ENCODE measurements at places on chromosomes 2 and 18.

GRCh38 chr2:153476816-153477635, 1.5 kb downstream of the RPRM start:
- DNase-seq: peak; percentile 52

DNA sequence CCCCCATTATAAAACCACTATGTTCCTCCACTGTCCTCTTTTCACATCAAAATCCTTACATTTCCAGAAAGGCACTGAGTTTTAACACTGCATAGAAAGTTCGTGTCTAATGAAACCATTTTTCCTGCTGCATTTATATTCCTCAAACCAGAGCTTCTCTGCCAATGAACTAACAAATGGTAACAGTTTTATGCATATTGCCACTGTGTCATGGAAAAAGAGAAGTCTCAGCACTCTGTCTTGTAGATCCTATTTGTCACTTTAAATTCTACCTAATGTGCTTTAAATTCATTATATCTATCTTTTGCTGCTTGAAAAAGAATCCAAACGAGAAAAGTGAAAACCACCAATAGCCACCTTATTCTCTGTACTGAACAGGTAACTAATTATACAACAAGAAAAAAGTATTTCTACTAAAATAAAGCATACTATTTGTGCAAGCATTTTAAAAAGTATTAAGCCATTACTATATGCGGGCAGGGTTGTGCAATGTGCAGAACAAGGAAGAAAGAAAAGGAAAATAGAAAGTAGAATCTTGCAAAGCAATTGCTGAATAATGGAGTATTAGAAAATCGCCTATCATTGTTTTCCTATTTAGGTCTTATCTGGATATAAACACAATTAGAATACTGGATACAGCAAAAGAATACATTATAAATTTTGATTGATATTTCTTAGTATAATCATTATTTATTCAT, 328.9 kb downstream of the ZEB2 start:
- no peak for DNase-seq

DNA sequence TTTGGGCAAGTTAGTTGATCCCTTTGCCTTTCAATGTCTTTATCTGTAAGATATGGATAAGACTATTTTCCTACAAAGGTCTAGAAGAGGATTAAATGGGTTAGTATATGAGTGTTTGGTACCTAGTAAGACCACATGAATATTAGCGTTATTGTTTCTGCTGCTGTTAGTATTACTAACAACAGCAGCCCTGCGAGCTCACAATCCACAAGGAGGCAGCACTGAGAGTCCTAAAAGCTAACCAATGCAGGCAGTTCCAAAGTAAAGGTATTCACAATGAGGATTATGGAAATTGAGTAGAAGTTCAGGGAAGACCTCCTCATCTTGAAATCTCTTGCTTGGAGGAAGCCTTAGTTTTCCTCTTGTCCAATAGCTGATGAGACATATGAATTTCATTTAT, 248.9 kb downstream of the TDRD15 start:
- no peak for DNase-seq

DNA sequence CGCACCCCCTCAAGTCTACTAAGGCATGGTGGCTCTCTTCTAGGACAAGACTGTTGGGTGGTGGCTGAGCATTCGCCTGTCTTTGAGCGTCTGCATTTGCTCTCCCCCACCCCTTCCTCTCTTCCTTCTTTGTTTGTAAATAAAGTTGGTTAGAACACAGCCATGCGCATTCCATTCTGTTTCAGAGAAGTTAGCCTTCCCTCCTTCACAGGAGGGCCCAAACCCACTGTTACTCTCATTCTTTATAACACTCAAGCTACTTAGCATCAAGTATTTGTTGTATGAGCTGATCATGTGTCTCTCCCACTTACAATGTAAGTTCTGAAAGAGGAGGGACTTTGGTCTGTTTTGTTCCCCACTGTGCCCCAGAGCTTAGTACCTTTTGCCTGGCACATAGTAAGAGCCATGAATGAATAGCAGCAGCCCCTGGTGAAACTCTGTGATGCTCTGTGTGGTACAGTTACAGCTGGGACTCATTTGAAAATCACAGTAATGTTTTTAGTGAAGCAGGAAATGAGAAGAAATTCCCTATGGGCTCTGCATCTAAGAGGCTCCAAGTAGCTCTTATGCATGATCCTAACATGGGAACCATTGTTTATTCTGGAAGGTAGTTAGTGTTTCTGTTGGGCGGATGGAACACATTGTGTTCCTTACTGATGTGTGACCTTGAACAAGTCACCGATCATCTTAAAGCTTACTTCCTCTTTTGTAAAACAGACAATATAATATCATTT, 7.7 kb downstream of the MGAT5 start:
- no peak for DNase-seq

DNA sequence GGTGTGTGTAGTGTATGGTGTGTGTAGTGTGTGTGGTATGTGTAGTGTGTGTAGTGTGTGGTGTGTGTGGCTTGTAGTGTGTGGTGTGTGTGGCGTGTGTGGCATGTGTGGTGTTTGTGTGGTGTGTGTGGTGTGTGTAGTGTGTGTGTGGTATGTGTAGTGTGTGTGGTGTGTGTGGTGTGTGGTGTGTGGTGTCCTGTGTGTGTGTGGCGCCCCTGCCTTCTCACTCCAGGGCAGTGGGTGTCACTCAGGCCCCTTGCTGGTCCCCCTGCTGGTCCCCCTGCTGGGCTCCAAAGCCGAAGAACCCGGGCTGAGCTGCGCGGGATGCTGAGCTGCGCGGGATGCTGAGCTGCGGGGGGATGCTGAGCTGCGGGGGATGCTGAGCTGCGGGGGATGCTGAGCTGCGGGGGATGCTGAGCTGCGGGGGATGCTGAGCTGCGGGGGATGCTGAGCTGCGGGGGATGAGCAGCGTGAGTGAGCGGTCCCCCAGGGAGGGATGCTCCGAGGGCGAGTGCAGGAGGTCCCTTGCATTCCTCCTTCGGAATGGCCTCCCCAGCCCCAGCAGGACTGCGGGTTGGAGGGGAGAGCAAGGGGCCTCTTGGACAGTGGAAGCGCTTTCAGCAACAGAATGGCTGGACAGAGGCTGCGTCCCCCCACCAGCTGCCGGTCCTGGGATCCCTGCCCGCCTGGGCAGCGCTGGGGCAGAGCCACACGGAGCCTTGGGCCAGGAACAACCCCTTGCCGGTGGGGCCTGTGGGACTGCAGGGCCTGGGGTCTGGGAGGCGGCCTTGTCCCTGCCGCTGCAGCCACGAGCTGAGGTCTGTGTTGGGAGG, 3.4 kb upstream of the RTP5 start:
- no peak for DNase-seq

- DNase-seq: peak; percentile 48
Measured at GRCh38 chr2:20104900-20105545, 53.6 kb upstream of the LAPTM4A start.

GRCh38 chr18:10936176-10937053, 213.0 kb downstream of the PIEZO2 start:
- no peak for DNase-seq

DNA sequence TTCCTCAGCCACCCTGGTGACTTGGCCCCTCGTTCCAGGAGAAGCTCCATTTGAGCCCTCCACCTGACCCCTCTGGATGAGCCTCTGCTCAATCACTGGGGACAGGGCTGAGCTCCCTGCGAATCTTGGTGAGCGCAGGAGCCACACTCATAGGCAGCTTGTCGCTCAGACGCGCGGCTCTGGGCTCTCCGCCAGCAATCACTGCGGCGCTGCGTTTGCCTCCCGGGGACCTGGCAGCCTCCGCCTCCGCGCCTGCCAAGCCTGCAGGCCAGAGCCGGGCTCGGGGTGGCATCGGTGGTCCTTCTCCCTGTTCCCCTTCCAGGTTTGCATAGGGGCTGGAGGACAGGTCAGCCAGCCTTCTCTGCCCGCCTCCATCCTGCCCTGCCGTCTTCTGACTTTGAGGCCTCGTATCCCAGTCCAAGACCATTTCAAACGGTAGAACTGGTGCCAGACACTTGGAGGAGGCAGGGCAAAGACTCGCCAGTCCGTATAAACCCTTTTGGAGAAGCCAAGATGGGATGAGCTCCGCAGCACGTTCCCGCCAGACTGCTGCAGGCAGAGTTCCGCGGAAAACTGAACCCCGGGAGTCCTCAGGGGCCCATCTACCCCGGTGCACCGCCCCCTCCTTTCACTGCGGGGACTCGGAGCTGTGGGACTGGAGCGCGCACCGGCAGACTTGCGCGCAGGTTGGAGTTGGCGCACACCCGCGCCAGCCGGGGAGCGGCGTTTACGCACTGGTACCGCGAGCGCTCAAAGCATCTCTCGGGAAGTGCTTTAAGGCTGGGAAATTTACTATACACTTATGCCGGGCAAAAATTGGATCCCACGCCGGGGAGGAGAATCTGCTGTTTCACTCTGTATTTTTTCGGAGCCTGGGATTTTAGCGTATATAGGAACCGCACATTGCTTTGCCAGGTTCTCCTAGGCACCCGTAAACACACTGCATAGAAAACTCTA, 1.1 kb upstream of the TACR1 start:
- no peak for DNase-seq

- DNase-seq: no peak
Measured at GRCh38 chr18:59228351-59228750, 8.4 kb downstream of the GRP start.

DNA sequence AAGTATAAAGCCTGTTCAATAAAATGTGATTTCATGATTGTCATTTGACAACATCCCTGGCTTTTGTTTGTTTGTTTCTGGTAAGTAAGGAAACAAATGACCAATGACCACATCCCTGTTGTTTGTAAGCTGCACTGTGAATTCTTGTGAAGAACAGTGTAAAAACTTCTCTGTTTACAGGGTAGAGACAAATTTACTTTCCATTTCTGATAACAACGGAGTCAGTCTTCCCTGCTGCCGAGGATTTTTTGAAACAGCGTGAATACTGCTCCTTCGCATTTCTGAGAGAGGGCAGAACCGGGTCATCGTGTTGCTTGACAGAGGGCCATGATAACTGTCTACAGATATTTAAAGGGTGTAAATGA, 38.4 kb upstream of the CTAGE1 start:
- DNase-seq: no peak

DNA sequence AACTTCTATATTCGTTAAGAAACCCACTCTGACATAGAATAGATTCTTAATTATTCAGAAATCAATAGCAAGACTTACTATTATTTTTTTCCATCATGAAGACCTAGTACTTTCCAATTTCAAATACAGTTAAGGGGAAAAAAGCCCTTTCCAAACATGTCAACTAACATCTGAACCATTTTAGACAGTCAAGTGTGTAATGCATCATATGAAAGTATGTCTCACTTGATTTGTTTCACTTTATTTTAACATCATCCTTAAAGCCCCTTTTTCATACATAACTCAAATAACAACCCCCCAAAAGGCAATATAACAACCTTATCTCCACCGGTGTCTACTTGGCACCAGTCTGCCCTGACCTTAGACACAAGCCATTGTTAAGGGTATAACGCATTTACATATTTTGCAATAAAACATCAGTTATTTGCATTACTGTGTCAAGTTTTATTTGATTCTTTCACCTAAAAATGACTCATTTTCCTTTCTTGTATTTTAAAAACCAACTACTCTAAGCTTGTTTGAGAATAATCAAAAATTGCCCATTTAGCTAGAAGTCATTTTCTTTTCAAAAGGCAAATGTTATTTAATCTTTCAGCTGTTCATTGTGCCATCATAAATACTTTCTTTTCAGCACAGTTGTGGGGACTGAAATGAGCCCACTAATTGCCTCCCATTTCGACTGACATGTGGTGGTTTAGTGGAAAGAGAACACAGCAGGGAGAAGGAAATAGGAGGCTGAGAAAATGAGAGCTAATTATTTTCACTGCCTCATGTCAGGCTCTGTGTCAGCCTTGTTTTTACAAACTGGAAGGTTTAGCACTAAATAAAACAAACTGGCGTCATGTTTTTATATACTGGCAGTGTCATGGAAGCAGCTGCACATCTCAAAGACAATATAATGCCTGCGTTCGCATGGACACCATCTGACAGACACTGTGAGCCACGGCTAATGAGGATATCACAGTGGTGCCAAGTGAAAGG, 104.7 kb upstream of the CDCA7 start:
- peak; percentile 98 for DNase-seq

DNA sequence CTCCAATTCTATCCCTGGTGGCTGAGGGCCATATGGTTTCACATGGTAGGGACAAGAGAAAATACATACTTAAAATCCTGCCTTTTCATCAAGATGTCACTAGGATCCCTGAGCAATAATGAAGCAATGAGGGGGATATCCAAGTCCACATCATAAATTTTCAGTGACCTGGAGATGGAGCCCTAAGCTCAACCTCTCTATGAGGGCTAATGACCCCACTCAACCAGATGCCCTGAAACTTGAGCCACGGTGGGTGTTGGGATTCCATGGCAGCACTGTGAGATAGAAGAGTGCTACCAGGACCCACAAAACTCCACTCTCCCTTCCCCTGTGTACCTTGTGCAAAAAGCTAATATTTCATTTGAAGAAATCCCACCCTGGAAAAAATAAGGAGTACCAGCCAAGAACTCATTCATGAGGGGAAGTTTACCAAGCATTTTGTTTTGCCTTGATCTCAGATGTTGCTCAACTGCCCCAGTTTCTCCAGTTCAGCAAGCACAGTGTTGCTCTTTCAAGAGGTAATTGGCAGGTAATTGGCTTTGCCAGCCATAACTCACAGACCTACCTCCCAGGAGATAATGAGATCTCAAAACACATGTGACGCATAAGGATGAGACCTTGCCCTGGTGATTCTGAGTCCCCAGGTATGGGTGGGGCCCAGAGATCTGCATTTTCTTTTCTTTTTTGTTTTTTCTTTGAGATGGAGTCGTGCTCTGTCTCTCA, 51.0 kb upstream of the TTC39C start:
- DNase-seq: no peak

- DNase-seq: no peak
Measured at GRCh38 chr18:9715978-9716774, 8.1 kb downstream of the RAB31 start.

DNA sequence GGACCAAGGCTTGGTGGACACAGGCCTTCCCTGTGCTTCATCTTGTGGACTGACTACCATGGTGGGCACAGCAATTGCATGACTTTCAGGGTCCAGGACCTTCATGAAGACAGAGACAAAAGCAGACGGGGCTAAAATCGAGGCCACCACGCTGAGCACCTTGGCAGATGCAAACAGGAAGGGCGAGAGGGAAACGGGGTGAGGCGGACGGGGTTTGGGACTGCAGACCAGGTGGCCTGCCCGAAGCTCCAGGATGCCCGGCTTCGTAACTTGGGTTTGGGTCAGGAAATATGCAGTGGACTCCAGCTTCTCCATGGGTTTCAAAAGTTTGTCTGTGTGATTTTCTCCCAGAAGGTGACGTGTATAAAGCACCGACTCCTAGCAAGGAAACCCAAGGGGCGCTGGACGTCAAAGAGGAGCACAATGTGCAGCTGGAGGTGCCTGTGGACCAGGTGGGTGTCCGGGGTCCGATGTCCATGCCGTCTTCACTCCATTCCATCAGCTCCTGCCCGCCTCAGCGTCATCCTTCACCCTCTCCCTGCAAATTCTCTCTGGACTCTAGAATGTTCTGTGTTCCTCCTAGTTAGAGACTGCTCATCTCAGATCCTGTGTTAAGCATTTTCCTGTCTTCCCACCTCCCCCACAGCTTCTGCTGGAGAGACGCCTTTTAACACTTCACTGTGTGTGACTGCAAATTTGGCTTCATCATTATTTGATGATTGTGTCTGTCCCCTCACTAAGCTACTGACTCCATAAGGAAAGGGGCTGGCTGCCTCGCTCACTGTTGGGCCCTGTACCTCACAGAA, 65.8 kb downstream of the DCDC2C start:
- no peak for DNase-seq
